ENCODE measurements at places on chromosomes 1 and 21. TPM values are rescaled to one million over a fixed set of nuclear protein-coding genes. Genes with fewer than 3 reads are reported as not detected.

REG4 gene
- not detected for total RNA-seq

CATSPER4 gene
- not detected for total RNA-seq

FCRLB gene
- total RNA-seq: 1.6 TPM

CA6 gene
- not detected for total RNA-seq

TMEM240 gene
- total RNA-seq: 0.32 TPM

FAM151A gene
- 0.32 TPM for total RNA-seq

ST6GALNAC5 gene
- total RNA-seq: not detected

HEYL gene
- total RNA-seq: 3.1 TPM

ORC1 gene
- 20.3 TPM for total RNA-seq

GPR137B gene
- total RNA-seq: 16.5 TPM

TMPRSS2 gene
- total RNA-seq: 0.27 TPM

GFI1 gene
- total RNA-seq: 0.67 TPM

DMAP1 gene
- total RNA-seq: 19.6 TPM

SH3BGR gene
- total RNA-seq: 0.30 TPM

TMEM61 gene
- total RNA-seq: 0.86 TPM

TRIM63 gene
- 1.4 TPM for total RNA-seq

ENTREP3 gene
- total RNA-seq: 33.7 TPM

MROH9 gene
- not detected for total RNA-seq

FCAMR gene
- not detected for total RNA-seq

MINDY1 gene
- 2.1 TPM for total RNA-seq

FAM78B gene
- 0.29 TPM for total RNA-seq

LCE1E gene
- total RNA-seq: not detected

ICOSLG gene
- 2.9 TPM for total RNA-seq

PDE4B gene
- total RNA-seq: 7.8 TPM

CLDN14 gene
- not detected for total RNA-seq

CITED4 gene
- 101 TPM for total RNA-seq

ATAD3C gene
- total RNA-seq: not detected

INSRR gene
- not detected for total RNA-seq

DCST2 gene
- total RNA-seq: 0.46 TPM

GJA5 gene
- not detected for total RNA-seq

LINGO4 gene
- total RNA-seq: not detected

RXFP4 gene
- not detected for total RNA-seq

C21orf58 gene
- 5.7 TPM for total RNA-seq

RAB42 gene
- 3.5 TPM for total RNA-seq

RAD54L gene
- total RNA-seq: 8.2 TPM

AADACL4 gene
- total RNA-seq: not detected

TMPRSS15 gene
- total RNA-seq: not detected

TBX15 gene
- total RNA-seq: not detected

FAAH gene
- total RNA-seq: 0.81 TPM

FAM131C gene
- 19.5 TPM for total RNA-seq

TRIM67 gene
- 0.14 TPM for total RNA-seq

FAM72A gene
- 8.7 TPM for total RNA-seq

IBA57 gene
- 6.6 TPM for total RNA-seq

PTPRC gene
- total RNA-seq: not detected

TMEM79 gene
- 7.5 TPM for total RNA-seq

C1orf21 gene
- 10.0 TPM for total RNA-seq

RABIF gene
- 13.4 TPM for total RNA-seq

FAM163A gene
- total RNA-seq: not detected

S100A1 gene
- total RNA-seq: 0.75 TPM

All from A549 treated with Mapracorat at 1 μM for 4 hours (cell line).